Thymus (tissue), 14 donors: ENCODE measurements at places on chromosomes 2 and 18. TPM values are rescaled to one million over a fixed set of nuclear protein-coding genes. Genes with fewer than 3 reads are reported as not detected.

The CYS1 gene
- 0.19 TPM for total RNA-seq

The MEP1B gene
- 0.19 TPM for total RNA-seq

The BOLL gene
- 0.05 TPM for total RNA-seq

The SP100 gene
- total RNA-seq: 69.2 TPM

The TPO gene
- 0.05 TPM for total RNA-seq

The SLC23A3 gene
- 0.47 TPM for total RNA-seq

The KATNAL2 gene
- total RNA-seq: 2.2 TPM

The DUSP2 gene
- total RNA-seq: 60.0 TPM

The INHA gene
- 0.05 TPM for total RNA-seq

The APOB gene
- total RNA-seq: 0.09 TPM
